ENCODE measurements at places on chromosomes 12 and 14.
A peak's percentile ranks its signal among the peaks of the same experiment; 100 is the strongest.

DNA sequence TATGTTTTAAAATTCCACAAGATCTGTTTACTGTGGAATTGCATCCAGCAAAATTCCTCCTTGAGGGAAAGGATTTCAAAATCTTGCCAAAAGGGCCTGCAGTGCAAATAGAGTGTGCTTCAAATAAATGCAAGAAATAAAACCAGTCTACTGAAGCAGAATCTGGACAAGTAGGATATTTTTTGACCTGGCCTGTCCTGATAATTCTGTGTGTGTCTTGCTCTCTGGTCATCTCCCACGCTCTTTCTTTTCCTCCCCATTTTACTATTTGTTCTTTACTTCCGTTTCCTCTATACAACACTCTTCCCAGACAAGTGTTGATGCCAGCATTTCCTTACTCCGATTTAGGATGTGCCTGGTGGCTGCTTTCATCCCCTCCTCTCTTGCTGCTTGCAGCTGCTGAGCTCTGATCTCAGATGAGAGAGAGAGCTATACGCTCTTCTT lies 115.9 kb downstream of the GPR135 start:
- no peak for DNase-seq

GRCh38 chr12:101855364-101855884 lies 22.0 kb upstream of the DRAM1 start:
- DNase-seq, result peak; percentile 54

DNA sequence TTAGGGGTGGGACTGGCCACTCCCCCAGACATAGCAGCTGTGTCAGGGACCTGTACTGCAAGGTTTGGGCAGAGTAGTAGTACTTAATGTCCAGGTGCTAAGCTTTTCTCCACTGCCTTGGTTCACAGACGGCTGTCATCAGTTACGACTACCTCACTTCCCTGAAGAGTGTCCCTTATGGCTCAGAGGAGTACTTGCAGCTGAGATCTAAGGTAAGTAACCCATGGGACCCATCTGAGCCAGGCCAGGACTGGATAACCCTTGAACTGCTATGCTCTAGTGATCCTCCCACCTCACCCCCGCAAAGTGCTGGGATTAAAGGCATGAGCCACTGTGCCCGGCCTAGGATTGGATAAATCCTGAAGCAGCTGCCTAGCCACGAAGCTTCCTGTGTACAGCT lies 22.4 kb downstream of the ADCK1 start:
- DNase-seq, result no peak

- no peak for DNase-seq
Observed at GRCh38 chr14:34018564-34019244, 67.8 kb upstream of the EGLN3 start.

GRCh38 chr12:130830246-130830551 lies 8.9 kb downstream of the STX2 start:
- DNase-seq, result no peak

GRCh38 chr14:96176811-96177211 lies 27.8 kb upstream of the BDKRB2 start:
- no peak for DNase-seq

DNA sequence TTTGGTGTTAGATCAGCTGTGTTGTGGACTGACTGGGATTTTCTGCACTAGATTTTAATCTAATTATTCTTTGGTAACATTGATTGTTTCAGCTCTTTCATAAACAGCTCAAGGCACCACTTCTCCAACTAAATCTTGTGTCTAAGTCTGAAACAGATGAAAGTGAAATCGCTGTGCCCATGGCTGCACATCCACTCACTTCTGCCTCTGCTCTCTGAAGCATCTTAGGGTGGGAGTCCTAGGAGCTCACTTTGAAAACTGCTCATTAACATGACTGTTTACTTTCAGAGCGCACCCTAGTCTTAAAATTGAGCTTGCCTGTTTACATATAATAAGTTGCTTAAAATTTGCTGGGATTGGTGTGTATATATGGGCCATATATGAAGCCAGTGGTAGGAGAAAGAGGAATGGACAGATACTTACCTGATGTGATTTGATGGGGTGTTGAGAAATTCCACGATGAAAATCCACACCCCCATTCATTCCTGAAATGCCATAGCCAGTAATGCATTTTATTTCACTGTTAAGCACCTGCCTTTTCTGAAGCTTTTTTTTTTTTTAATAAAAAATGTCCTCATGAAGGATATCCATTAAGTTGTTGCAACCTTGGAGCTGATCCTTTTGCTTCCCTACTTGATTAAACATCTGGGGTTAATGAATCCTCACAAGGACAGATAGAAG lies 52.8 kb downstream of the PPFIBP1 start:
- no peak for DNase-seq

GRCh38 chr14:22549981-22550673 lies 38.9 kb downstream of the DAD1 start:
- DNase-seq, result no peak

- DNase-seq, result no peak
Observed at GRCh38 chr12:49233842-49234526, 30.9 kb upstream of the TUBA1C start.

GRCh38 chr12:128734371-128734770 lies 89.4 kb downstream of the SLC15A4 start:
- no peak for DNase-seq

GRCh38 chr14:104758981-104759969 lies 6.3 kb downstream of the SIVA1 start:
- DNase-seq, result no peak

- no peak for DNase-seq
Observed at GRCh38 chr12:73665193-73665592, 872.4 kb upstream of the ATXN7L3B start.

- DNase-seq, result no peak
Observed at GRCh38 chr12:94336211-94336925, 123.3 kb downstream of the CEP83 start.

DNA sequence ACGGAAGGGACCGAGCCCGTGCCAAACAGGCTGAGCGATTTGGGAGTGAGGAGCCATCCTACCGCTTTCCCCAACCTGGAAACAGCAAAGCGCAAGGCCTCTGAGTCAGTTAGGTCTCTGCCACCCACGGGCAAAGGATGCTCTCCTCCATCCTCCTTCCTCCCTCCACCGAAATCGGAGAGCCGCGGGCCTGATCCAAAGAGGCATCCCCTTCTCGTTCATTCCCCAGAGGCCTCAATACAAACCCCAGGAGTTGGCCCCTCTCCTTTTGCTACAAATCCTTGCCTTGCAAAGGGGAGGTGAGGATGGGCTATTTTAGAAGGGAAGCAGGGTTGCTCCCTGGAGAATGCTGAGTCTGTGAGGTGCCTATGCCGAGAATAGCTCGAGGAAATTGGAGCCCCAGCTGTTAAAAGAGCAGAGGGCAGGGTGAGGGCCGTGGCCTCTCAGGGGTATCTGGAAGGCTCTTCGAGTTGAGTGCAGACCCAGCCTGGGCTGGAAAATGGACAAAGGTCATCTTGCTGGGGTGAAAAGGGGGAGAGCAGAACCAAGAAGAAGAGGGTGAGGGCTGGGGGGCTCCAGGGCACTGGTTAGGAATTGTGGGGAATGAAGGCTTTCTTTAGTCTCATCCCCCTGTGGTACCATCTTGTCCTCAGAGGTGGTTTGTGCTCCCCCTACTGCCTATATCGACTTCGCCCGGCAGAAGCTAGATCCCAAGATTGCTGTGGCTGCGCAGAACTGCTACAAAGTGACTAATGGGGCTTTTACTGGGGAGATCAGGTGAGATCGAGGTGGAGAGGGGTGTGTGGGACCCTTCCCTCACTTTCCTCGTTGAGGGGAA lies 1.1 kb downstream of the TPI1 start:
- no peak for DNase-seq

- DNase-seq, result no peak
Observed at GRCh38 chr12:51415931-51416330, 8.7 kb upstream of the SLC4A8 start.

DNA sequence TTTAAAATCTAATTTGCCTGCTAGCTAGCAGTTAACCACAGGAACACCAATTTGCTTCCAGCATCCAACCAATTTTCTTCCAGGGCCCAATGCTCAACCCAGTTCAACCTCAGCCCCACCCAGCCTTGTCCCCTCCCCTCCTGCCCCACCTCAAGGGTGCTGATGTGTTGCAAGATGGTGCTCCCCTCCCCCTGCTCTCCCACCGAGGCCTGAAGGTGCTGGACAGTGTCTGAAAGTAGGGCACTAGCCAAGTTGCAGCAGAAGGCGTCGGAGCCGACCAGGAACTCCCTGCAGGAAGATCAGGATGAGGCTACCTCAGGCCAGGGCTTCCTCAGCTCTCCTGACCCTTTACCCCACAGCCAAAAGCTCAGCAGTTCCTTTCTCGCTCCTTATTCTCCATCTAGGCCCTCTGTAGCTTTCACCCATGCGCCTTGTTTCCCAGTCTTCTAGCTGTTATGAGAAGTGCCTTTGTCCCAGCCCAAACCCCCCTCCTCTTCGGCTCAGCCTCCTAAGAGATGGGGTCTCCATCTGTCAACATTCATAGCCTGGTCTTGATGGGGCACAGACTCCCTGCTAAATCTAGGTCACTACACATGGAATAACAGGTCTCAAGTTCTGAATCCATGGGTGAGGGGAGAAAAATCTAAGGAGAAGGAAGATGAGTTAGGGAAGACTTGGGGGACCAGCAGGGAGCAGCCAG lies 3.6 kb downstream of the STAT6 start:
- DNase-seq, result no peak

DNA sequence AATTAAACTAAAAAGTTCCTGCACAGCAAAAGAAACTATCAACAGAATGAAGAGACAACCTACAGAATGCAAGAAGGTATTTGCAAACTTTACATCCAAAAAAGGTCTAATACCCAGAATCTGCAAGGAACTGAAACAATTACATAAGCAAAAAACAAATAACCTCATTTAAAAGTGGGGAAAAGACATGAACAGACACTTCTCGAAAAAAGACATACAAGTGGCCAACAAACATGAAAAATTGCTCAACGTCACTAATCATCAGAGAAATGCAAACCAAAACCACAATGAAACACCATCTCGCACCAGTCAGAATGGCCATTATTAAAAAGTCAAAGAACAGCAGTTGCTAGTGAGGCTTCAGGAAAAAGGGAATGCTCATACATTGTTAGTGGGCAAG lies 15.2 kb downstream of the PDE6H start:
- no peak for DNase-seq

- DNase-seq, result no peak
Observed at GRCh38 chr14:92563359-92563758, 49.8 kb downstream of the RIN3 start.

GRCh38 chr14:92362781-92363235 lies 39.8 kb downstream of the SLC24A4 start:
- peak; percentile 42 for DNase-seq

DNA sequence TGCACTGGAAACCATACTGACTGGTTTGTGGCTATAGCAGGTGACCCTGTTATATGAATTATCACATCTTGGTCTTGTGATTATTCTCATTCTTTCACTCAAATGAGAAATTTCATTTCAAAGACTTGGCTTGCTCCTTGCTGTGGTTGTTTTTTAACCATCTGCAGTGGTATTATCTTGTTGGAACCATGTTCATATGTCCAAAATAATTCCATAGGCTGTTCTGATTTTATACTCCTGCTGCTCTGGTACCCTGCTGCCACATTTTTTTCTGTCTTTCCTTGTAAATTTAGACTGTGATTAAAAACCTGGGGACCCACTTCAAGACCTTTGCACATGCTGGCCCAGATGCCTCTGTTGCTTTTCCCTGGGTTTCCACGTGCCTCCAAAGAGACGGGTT lies 190.2 kb downstream of the TMEM117 start:
- no peak for DNase-seq

- DNase-seq, result no peak
Observed at GRCh38 chr12:117674313-117674712, 294.5 kb downstream of the KSR2 start.

DNA sequence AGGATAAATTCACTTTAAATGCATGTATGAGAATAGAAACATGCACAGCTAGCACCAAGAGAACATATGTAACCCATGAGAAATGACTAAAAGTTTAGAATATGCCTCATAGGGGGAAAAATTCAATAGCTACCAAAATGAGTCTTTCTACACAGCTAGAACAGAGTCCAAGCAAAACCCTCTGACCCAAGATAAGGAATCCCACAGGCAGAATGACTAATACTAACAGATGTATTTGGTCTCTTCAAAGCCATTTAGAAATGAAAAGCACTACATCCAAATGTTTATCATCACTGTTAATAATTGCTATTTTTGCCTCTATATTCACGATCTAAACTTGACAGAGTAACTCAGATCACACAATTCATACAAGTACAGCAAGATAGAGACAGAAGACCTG lies 44.0 kb downstream of the KICS2 start:
- DNase-seq, result no peak

GRCh38 chr12:54565310-54565985 lies 16.0 kb downstream of the PDE1B start:
- no peak for DNase-seq

DNA sequence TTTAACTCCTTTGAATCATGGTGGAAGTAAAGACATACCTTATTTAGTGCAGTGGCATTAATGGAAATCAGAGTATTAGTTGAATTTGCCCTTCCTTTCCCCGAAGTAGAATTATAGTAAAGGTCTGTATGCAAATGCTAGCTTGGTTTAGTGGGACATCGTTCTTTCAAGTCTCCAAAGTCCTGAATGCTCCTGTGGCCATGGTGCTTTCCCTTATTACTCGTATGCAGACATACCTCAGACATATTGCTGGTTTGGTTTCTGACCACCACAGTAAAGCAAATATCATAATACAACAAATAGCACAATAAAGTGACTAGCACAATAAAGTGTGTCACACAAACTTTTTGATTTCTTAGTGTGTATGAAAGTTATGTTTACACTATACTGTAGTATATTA lies 52.3 kb downstream of the MNAT1 start:
- no peak for DNase-seq

DNA sequence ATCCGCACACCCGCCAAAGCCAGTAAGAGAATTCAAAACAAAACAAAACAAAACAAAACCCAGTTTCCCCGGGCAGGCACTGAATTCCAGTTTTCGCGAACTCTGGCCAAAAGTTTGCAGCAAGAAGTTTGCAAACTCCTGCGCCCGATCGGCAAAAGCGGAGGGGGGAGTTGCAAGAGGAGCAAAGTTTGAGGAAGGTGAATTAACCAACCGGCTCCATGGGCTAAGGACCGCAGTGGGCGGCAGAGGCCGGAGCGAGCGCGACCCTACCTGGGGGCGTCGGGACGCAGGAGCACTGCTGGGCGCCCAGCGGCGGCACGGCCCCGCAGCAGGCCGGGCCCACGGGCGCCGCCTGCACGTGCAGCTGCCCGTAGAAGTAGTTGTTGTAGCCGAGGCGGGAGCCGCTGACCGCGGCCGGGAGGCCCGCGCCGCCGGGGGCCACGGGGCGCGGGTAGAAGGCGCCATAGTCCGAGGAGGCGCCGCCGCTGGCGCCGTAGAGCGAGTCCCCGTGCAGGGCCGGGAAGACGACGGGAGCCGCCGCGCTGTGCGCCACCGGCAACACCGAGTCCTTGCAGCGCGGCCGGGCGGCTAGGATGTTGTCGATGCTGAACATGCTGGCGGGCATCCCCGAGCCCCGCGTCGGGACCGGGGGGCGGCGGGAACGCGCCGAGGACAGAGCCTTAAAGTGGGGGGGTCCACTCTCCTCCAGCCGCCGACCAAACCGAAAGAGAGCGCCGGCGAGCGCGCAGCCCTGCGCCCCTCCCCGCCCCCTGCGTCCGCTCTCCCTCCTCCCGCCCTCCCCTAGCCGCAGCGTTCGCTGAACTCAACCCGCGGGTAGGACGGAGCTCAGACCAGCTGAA lies at the start of gene GSC:
TSS of gene GSC (minus strand) at position 723 of the 860 bp plus-strand sequence. CDS start at position 625, 98 bp downstream.
- DNase-seq, result peak; percentile 91

- no peak for DNase-seq
Observed at GRCh38 chr14:76677534-76678145, 83.6 kb upstream of the VASH1 start.

GRCh38 chr14:25861406-25861805 lies 736.4 kb downstream of the NOVA1 start:
- no peak for DNase-seq

Data from T47D (cell line).